Activated CD4-positive, alpha-beta T cell treated with anti-CD3 and anti-CD28 coated beads, Interleukin-2, Interleukin-4, amounts not matched to agents 100 ng/mL and 50 ng/mL, durations not matched to agents 16 hours and 8 hours (primary cell): ENCODE measurements at places on chromosomes 6 and 20.

DNA sequence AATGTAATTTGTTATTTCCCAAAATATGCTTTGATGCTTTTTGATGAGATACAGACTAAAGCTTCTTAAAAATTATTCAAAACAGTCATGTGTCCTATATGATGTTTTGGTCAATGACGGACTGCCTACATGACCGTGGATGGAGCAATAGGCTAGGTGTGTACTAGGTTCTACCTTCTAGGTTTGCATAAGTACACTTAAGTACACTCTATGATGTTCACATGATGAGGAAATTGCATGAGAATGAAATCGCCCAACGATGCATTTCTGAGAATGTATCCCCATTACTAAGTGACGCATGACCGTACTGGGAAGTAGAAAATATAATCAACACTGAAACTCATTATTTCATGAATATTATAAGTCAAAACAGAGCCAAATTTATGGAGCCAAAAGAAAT lies 151.3 kb upstream of the UST start:
- no peak for DNase-seq

- no peak for DNase-seq
Measured at GRCh38 chr20:46275091-46275490, 33.2 kb downstream of the CDH22 start.

DNA sequence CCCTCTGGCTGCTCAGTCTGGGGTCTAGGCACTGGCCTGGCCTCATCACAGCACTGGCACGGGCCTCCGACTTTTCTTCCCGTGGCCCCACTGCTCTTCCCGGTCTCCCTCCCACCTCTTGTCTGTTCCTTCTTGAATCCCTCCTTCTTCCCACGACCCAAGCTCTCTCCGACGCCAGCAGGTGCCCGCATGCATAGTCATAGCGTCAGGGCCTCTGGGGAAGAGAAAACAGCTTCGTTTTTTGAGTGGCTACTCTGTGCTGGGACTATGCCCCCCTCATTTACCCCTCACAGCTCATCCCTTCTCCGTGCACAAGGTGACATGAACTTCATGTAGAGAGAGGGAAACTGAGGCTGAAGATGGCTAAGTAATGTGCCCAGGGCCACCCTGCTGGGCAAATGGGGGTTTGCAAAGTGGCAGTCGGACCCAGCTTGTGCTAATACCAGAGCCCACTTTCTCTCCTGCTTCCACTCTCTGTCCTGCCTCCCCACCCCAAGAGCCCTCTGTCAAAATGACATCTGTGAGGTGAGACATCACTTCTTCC lies 59.2 kb downstream of the SYNJ2 start:
- no peak for DNase-seq

GRCh38 chr6:56650191-56650590 lies 7.5 kb upstream of the DST start:
- no peak for DNase-seq

DNA sequence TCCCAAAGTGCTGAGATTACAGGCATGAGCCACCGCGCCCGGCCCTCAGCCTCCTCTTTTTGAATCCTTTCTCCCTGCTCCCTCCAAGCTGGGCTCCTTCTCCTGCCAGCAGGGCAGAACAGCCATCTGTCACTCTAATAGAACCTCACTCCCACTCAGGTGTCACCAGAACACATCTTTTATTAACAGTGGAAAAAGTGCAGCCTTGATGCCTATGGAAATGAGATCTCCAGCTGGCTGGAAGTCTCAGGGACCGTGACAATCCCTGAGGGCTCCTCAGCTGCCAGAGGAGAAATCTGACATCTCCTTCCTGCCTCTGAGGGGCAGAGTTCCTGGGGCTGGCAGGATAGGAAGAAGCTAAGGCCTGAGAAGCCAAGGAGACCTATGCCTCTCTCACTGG lies 28.0 kb downstream of the TMC2 start:
- no peak for DNase-seq

GRCh38 chr20:10662151-10662550 lies 11.6 kb downstream of the JAG1 start:
- no peak for DNase-seq

GRCh38 chr6:139635401-139636130 lies 261.1 kb upstream of the CITED2 start:
- no peak for DNase-seq

DNA sequence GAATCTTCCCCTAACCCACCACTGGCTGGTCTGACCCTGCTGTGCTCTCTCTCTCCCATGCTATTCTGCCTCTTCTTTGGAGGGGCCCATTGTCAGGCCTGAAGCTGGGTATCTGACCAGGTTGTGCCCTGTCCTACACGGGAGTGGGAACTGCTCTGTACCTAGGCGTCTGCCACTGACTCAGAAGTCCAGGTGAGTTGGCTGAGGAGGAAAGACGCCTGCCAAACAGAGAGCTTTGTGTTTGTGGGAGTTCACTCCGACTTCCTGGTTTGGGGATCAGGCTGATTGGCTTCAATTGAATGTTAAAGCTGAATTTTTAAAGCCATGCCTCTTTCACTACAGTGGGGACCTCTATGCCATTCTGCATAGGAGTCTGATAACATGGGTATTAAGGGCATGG lies 136.0 kb downstream of the CCDC170 start:
- no peak for DNase-seq

DNA sequence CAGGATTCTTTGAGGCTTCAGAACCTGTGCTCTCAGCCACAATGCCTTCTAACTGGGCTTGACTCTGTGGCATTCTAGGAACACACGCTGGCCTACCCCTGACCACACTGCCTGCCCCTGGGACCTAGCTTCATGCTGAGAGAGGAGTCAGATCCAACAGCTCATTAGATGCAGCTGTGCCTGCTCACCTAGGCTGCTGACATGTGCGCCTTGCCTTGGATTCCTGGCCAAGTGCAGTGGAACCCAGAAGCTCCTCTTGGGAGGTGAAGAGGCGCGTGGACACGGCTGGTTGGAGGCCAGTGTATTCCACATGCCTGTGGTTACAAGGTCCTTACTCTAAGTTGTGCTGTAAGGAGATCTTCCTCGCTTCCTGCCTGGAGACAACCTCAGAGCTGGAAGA lies 24.7 kb upstream of the KCNK16 start:
- no peak for DNase-seq
